Caki2 (cell line): ENCODE measurements at places on chromosomes 5 and 9. TPM values are rescaled to one million over a fixed set of nuclear protein-coding genes. Genes with fewer than 3 reads are reported as not detected.

ADAMTS6 gene
- not detected in 2 replicates for total RNA-seq

WDR55 gene
- 26.2 and 30.2 TPM in 2 replicates for total RNA-seq

GPR150 gene
- total RNA-seq: 0.17 TPM in 1 of 2 replicates, not detected in the other

PCDHA1 gene
- not detected in 2 replicates for total RNA-seq

POLR1E gene
- 20.5 and 23.8 TPM in 2 replicates for total RNA-seq

DNA sequence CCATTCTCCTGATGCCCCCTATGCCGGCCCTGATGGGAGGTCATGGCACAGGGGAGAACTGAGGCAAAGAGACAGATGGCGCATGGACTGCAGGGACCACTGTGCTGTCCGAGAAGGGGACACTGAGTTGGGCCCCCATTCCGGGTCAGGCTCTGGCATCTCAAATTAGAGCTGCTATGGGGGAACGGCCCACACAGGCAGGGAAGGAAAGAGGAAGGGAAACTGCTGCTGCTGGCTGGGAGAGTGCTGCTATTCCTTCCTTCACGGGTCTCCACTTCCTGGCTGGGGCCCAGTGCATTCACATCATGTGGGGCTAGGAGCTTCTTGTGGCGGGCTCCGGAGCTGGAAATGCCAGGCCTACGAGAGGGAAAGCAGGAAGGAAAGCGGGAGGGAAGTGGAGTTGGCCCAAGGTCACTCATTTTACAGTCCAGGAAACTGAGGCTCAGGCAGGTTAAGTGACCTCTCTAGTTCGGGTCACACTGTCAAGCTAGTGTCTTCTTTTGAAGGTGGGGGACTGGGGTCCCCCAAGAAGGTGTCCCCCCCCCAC, 1.3 kb upstream of the CARD19 start:
- no peak for DNase-seq

DNA sequence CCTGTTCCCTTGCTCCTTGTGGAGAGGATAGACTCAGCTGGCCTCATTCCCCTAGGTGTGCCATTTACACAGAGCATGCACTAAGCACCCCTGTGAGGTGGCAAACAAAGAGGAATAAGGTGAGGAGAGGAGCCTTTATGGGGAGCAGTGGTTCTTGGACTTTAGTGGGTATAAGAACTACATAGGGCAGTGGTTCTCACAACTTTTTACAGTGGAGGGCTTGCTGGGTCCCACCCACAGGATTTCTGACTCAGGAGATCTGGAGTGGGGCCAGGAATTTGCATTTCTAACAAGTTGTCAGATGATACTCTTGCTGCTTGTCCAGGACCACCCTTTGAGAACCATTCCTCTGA, 42.0 kb downstream of the CSF1R start:
- no peak for DNase-seq
